ENCODE measurements at places on chromosomes 7 and 10. TPM values are rescaled to one million over a fixed set of nuclear protein-coding genes. Genes with fewer than 3 reads are reported as not detected.

ZDHHC6 gene
- 16.5 TPM for total RNA-seq

MAGI2 gene
- total RNA-seq = 3.9 TPM

CYP3A7 gene
- not detected for total RNA-seq

UCMA gene
- total RNA-seq = not detected

SORCS1 gene
- 1.7 TPM for total RNA-seq

TMEM196 gene
- total RNA-seq = not detected

SH2D4B gene
- total RNA-seq = not detected

OR6V1 gene
- total RNA-seq = not detected

ST8SIA6 gene
- total RNA-seq = 6.3 TPM

GFRA1 gene
- total RNA-seq = 5.9 TPM

NAT16 gene
- not detected for total RNA-seq

GRCh38 chr7:35727571-35727970 lies 32.6 kb upstream of the HERPUD2 start:
- DNase-seq = no peak

GRCh38 chr7:901041-901387 lies 24.7 kb downstream of the GET4 start:
- no peak for DNase-seq

DNA sequence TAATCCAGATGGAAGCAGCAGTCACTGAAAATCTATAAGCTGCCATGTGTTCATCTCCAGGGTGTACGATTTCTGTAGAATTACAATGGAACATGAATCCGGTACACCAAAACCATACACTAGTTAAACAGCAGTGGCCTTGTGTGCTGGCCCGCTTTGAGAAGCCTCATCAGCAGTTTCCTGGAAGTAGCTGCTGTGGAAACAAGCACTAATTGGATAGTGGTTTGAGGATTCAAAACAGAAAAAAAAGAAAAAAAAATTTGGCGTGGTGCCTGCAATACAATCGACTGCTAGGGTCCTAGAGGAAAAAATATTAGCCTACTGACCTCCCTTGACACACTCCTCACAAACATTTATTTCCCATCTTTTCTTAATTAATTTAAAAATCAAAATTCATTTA lies 545.9 kb downstream of the SORCS1 start:
- DNase-seq = no peak

DNA sequence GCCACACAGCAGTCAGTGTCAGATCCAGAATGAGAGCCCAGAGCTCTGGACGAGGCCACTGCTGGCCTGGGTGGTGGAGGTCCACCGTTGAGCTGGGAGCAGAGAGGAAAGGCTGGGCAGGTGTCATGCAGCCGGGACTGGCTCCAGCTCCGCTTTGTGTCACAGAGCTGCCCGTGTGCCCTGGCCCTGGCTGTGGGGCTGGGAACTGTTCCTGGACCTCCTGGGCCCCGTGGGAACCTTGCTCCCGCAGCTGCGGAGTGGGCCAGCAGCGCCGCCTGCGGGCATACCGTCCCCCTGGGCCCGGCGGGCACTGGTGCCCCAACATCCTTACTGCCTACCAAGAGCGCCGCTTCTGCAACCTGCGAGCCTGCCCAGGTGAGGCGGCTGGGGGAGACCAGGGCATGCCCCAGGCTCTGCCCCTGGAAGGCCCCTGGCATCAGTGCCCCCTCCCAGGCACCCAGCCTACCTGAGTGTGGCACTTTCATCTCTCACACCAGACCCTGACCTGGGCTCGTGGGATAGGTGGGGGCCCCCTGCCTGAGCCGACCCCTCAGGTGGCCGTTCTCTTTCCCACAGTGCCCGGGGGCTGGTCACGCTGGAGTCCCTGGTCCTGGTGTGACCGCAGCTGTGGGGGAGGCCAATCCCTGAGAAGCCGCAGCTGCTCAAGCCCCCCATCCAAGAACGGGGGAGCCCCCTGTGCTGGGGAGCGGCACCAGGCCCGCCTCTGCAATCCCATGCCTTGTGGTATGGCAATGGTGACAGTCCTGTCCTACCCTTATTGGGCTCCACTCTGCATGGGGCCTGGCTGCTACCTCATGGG lies 18.8 kb upstream of the ZNF862 start:
- peak; percentile 27 for DNase-seq

GRCh38 chr7:72321081-72321480 lies 91.1 kb downstream of the CALN1 start:
- no peak for DNase-seq

- DNase-seq = no peak
Measured at GRCh38 chr7:6254866-6255265, 17.6 kb downstream of the CYTH3 start.

- DNase-seq = no peak
Measured at GRCh38 chr7:151465169-151465568, 25.2 kb upstream of the CRYGN start.

- DNase-seq = no peak
Measured at GRCh38 chr10:132033632-132034031, 32.1 kb upstream of the JAKMIP3 start.

- no peak for DNase-seq
Measured at GRCh38 chr7:23607130-23607529, 9.9 kb downstream of the CCDC126 start.

DNA sequence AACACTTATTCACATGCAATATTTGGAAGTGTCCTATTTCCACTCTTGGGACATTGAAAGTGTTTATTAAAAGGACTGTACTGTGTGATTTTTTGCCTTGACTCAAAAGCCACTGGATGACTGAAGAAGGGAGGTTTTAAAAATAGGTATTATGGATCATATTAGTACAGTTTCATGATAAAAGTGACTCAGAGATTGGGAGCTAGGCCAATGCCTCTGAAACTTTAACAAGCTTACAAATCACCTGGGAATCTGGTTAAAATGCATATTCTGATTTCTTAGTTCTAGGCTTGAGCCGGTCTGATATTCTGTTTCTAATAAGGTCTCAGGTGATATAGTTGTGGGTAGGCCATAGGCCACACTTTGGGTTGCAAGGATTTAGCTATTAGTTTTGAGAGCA lies 191.2 kb downstream of the PLXDC2 start:
- DNase-seq = no peak

DNA sequence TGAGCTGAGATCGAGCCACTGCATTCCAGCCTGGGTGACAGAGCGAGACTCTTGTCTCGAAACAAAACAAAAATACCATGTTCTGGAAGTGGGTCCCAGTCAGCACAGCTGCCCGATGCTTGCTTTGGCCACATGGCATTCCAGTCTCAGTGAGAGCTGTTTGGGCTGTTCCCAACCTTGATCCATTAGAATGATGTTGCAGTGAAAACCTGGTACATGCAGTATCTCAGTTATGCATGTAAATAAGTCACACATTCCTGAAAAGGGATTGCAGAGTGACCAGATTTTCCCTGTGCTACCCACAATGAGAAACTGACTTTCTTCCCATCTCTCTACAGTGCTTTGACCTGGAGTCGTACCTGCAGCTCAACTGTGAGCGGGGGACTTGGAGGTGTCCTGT lies 15.4 kb downstream of the ZMIZ2 start:
- DNase-seq = no peak

DNA sequence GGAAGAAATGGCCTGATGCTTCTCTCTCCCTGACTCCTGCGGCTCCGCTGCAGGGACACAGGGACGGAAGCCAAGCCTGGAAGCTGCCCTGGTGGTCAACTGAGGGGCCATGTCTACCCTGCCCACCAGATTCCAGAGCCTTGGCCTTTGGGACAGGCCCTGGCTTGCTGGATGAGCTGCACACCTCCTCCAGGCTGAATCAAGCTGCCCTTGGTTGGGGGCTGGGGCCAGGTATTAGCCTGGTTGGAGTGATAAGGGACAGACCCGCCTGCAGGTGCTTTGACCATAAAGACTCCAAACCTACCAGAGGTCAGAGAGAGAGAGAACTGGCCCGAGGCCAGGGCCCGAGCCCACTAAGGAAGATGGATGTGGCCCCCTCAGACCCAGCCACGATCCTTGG lies 30.1 kb downstream of the CRHR2 start:
- DNase-seq = no peak

DNA sequence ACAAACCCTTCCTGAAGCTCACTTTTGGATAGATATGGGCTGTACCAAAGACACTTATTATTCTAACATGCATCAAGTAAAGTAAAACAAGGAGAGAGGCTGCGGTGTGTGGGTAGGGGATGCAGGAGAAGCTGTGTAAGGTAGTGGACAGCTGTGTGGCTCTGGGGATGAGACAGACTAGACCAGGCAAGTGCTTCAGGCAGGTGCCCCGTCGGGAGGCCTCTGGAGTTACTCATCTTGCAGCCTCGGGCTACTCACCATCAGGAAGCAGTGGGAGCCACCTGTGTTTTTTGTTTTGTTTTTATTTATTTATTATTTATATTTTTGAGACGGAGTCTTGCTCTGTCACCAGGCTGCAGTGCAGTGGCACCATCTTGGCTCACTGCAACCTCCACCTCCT lies 49.3 kb upstream of the NCAPG2 start:
- no peak for DNase-seq

- DNase-seq = no peak
Measured at GRCh38 chr10:2882628-2883027, 184.7 kb upstream of the PFKP start.

DNA sequence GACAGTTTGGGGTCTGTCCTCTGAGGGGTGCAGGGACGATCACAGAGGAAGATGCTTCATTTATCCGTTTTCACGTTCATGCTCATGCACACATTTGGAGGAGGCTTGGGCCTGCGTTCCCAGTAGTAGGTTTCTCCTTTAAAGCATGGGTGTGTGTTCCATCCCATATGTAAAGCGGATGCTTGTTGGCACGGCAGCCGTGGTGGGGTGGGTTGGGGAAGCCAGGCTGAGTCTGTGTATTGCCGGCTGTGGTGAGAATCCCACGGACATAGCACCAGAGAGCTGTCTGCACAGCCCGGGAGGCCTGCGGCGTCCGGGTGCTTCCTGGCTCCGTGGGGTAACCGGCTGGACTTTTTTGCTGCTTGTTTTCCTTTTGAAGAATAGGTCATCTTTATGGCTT lies 440 bp downstream of the JAKMIP3 start:
- no peak for DNase-seq

DNA sequence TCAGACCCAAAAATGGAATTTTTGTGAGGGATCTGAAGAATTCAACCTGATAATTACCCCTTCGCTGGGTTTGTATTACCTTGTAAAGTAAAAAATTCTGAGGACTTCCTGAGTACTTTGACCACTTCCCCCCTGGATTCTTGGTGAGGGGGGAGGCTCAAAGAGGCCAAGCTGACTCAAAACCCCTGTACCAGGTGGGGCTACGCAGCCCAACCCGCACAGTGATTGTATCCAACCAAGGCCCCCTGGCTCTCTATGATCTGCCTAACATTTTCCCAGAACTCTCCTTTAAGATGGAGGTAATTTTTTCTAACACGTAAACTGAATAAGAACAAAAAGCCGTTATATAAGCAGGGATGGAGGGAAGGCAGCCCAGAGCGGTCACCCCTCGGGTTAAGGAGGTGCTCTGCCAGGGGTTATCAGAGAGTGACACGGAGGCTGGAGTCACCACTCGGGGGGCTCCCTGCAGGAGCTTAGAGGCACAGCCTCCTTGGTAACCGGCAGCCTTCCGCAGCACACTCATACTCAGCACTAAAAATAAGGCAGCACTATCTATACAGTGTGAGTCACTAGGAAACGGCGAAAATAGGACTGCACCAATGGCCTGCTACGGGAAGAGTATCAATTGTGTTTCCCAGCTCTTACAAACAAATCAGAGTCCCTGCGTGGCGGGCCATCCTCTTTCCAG lies 255.4 kb downstream of the ELMO1 start:
- DNase-seq = no peak

DNA sequence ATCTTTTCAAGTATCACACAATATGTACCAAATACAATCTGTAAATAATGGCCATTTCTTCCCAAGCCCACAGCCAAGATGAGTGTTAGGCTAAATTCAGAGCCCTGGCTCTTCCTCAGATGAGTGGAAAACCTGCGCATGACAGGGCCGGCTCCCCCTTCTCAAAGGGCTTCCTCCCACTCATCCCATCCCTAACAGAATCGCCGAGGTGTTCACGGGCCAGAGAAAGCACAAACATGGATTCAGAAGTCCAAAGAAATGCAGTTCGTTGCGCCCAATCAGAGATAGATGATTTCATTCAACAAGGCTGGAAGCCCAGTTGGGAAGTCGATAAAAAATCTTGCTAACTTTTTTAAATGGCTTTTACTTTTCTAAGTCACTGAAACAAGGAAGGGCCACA lies 121.8 kb downstream of the UBE2H start:
- no peak for DNase-seq

DNA sequence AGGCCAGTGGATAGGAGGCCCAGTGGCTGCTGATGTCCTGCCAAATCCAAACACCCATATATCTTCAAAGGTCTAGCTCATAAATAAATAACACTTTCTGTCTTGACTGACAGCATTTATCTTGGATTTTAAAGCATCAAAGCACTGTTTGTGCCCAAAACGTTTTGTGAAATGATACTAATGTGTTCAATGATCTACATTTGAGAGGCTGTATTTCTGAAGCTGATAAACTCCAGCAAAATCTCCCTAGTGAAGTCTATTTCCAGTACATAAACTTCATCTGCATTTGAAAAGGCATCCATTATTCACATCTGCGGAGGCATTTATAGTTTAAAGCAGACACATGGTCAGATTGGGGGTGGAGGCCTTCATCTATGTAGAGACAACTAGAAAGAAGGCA lies 276.3 kb downstream of the HPSE2 start:
- DNase-seq = no peak

- DNase-seq = no peak
Measured at GRCh38 chr7:40644454-40645188, 509.8 kb downstream of the SUGCT start.

GRCh38 chr7:1700086-1700485 lies 30.0 kb downstream of the ELFN1 start:
- DNase-seq = no peak

DNA sequence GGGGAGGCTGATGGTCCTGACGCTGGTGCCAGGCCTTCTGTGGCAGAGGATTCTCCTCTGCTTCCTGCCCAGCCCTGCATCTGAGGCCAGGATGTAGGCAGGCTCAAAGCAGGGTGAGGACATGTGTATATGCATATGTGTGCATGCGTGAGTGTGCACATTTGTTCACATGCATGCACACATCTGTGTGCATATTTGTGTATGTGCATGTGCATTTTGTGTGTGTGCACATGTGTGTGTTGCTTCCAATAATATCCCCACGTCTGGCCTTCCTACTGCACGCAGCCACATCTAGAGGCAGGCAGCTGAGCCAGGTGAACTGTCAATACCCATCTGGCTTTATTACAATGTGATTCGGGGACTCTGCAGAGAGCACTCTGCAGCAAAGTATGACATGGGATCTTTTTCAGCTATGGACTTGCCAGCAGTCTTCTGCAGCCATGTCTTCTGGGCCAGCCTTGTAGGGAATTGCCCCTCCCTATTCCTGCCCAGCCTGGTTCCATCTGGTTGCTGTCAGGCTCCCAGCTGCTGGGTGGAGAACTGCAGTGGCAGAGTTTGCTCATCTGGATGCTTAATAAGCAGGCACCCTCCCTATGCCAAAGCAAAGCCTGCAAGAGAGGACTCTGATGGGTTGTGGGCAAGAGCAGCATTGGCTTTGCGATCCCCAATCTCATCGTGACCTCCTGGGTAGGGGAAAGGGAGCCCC lies 140.7 kb downstream of the PFKFB3 start:
- no peak for DNase-seq

Data from Right ventricle myocardium superior (tissue), 1 donor.